ENCODE measurements at places on chromosomes 6 and 20.

DNA sequence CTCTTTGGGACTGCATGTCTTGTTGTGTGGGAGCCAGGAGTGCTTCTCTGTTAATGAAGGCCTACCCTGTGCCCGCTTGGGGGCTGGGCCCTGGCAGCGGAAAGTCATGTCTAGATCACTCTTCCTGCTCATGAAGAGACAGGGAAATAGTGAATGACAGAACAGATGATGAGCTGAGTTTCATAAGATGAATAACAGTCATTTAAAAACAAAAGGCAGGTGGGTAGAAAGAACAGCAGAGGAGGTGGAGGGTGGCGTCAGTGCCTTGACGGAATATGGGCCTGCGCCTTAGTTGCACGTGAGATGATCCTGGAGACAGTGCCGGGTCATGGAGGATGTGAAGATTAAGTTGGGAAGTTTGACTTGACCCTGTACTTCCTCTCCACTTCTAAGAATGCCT lies 85.5 kb downstream of the ARID1B start:
- no peak for DNase-seq

DNA sequence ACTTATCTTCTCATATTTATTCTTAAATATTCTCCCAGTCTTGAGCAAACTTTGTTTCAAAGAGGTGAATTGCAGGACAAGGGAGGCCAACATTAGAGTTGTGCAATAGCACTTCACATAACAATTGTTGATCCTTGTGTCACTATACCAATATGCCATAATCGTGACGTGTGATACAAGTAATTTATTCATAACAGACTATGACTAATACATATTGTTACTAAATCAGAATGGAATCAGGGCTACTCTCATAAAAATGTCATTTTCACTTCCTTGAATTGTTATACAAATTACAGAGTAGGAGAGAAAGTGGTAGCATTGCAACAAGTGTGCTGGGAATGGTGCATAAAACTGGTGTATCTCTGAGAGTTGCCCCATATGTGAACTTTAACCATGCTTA lies 37.2 kb upstream of the PLCB1 start:
- DNase-seq, result no peak

DNA sequence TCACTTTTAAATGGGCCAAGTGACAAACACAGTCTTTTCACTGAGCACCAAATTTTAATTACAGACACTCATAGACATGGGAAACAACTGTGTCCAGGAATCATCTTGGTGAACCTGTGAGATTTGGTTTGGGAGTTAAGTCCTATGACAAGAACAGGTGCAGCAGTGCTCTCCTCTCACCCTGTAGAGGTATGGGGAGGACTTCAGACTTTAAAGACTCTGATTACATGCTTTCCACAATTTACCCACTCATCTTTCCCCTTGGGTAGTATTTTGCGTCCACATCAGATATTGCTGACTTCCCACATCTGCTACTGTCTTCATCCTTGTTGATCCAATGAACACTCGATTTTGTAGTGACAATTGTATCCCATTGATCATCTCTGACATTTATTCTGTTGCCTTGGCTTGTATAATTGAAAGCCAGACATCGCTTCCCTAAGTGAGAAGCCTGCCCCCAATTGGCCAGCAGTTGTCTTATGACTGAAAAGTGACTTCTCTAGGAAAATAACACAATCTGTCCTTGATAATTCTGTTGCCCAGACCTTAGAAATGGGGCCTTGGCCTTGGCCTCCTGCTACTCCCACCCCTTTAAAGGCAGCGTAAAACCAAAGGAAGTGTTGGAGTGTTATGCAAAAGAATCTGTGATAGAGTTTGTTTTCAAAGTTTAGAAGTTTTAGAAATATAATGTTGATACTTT lies 40.0 kb downstream of the TXLNB start:
- DNase-seq, result no peak

GRCh38 chr6:167471548-167471930 lies 146.7 kb downstream of the TTLL2 start:
- no peak for DNase-seq

- DNase-seq, result no peak
These were observed 98.4 kb downstream of the PAK5 start for GRCh38 chr20:9740486-9740885.

- DNase-seq, result no peak
These were observed 42.0 kb downstream of the STK35 start for GRCh38 chr20:2143594-2143993.

GRCh38 chr20:21203088-21203656 lies 77.3 kb downstream of the KIZ start:
- no peak for DNase-seq

GRCh38 chr20:3887876-3888620 lies 1.1 kb upstream of the PANK2 start:
- DNase-seq, result peak; percentile 41

GRCh38 chr6:5095236-5095635 lies 10.1 kb downstream of the PPP1R3G start:
- DNase-seq, result no peak

DNA sequence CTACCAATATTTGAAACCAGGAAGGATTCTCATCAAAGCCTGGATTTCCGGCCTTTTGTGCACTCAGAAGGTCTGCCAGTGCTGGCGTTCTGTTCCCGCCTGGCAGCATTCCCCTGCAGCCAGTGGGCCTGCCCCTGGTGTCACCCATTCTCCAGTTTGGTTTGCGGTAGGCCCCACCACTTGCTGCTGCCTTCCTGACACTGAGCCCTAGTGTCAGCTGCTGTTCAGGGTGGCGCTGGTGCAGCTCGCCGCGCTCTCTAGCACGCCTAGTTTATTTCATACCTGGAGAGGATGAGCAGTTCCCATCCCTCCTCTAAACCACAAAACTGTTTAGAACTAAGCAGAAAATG lies 9.5 kb downstream of the NPEPL1 start:
- DNase-seq, result no peak

DNA sequence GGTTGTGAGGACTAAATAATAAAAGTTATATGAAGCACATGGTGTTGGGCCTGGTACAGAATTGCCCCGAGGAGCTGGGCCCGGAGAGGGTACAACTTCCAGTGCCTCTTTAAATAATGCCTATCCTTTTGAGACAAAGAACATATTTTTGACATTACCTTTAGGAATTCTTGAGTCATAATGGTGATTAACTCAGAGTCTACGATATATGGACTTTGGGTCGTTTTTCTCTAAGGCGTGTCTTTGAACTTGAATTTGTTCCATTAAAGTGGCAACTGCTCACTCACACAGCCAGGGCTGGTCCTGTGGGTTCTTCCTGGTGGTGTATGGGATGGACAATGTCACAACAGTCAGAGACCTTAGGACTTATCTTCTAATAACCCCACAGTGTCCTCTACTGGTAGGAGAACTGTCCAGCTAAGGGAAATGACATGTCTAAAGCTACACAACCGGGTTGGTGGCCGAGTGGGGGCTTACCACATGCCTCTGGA lies 106.5 kb downstream of the CDC5L start:
- no peak for DNase-seq

- no peak for DNase-seq
These were observed 12.2 kb upstream of the TRPC4AP start for GRCh38 chr20:35104685-35105295.

DNA sequence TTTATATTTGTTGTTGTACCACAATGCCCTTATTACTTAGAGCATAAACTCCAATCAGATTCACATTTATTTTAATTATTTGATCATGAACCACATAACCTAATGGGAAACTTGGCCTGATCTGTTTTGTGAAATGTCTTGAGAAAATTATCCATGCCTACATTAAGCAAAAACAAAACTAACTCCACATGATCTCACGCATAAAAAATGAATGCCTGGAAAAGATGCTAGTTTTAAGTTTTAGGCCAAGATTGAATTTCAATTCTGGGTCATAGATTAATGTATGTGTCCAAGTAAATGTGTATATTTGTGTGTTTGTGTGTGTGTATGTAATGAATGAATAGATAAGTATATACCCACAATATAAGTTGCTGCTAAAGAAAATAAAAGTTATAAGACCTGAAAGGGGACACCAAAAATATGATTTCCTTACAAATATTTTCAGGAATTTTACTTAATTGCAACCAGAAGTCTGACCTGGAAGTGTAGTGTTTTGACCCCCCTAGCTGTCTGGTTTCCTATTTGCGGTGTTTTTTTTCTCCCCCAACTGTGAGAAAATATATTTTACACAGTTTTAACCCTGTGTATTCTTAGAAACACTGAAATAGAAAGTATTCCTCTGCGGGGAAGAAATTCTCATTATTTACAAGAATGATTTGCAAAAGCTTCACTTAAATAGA lies 97.2 kb downstream of the JAG1 start:
- DNase-seq, result no peak

GRCh38 chr20:45842169-45842812 lies 8.7 kb downstream of the SNX21 start:
- DNase-seq, result peak; percentile 34

DNA sequence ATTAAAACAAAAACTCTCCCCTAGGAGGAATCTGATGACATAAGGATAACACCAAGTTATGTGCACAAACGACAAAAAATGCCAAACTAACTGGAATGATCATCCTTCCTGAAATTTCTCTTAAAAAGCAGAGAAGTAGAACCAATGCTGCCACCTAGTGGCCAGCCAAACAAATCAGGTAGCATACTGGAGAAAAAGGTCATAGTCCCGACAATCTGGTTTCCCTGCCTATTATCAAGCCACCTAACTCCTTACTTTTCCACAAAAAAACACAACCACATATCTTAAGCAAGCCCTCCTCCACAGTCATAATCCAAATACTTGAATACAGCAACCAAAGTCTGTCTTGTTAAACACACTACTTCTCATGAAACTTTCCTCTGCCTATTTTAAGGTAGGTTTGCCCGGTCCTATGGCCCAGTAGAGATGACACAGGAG lies 5.3 kb downstream of the OARD1 start:
- DNase-seq, result peak; percentile 83

DNA sequence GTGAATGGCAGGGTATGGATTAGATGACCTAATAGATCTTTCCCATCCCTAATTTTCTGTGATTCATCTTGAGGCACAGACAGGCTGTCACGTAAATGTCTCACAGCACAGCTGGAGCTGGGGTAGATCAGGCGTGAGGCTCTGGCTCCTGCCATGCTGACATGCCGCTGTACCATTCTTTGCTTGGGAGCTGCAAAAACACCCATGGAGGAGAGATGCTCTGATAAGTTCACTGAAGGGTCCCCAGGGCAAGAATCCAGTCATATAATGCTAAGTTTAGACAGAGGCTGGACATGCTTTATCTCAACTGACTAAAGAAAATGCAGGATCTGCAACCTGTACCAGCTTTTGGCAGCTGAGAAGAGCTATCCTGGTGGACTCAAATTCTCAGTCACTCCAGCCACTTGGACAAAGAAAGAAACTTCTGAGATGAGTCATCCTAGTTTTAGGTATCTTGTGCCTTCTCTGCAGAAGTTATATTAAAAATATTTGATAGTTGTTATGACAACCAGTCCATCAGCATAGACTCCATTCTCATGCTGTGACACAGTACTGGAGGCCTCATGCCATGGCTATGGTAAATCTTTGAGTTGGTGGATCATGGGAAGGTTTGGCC lies 185.1 kb upstream of the RAB32 start:
- DNase-seq, result no peak

DNA sequence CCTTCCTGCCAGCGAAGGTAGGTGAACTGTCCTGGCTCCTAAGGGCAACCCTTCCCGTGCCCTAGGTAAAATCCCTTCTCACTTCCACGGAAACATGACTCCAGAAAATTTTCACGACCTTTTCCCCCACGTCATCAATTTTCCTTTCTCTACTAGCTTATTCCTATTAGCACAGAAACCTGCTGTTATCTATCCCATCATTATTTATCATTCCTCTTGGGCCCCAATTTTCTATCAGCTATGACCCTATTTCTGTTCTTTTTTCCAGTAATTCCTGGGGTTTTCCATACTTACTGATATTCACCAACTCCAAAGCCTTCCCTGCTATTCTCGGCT lies 23.8 kb upstream of the GCM1 start:
- no peak for DNase-seq

- DNase-seq, result no peak
These were observed 23.7 kb downstream of the NCOA7 start for GRCh38 chr6:125814481-125814880.

- no peak for DNase-seq
These were observed 224.2 kb downstream of the NFATC2 start for GRCh38 chr20:51318058-51318949.

- DNase-seq, result no peak
These were observed 25.9 kb downstream of the TAF4 start for GRCh38 chr20:62039738-62040137.

GRCh38 chr6:110048221-110048875 lies 70.2 kb downstream of the GPR6 start:
- no peak for DNase-seq

DNA sequence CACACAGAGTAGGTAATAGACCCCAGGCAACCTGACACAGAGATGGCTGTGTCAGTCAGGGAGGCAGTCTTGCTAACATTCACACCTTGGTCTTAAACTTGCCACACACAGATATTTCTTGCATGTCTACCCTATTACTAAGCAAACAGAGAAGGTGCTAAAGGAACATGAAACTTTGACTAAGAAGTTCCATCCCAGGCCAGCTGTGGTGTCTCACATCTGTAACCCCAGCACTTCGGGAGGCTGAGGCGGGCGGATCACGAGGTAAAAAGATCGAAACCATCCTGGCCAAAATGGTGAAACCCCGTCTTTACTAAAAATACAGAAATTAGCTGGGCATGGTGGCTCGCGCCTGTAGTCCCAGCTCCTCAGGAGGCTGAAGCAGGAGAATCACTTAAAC lies 222.4 kb upstream of the JARID2 start:
- no peak for DNase-seq

GRCh38 chr6:156720691-156721685 lies 56.2 kb upstream of the ARID1B start:
- peak; percentile 45 for DNase-seq

- no peak for DNase-seq
These were observed 52.4 kb upstream of the MRPS10 start for GRCh38 chr6:42269974-42270510.

DNA sequence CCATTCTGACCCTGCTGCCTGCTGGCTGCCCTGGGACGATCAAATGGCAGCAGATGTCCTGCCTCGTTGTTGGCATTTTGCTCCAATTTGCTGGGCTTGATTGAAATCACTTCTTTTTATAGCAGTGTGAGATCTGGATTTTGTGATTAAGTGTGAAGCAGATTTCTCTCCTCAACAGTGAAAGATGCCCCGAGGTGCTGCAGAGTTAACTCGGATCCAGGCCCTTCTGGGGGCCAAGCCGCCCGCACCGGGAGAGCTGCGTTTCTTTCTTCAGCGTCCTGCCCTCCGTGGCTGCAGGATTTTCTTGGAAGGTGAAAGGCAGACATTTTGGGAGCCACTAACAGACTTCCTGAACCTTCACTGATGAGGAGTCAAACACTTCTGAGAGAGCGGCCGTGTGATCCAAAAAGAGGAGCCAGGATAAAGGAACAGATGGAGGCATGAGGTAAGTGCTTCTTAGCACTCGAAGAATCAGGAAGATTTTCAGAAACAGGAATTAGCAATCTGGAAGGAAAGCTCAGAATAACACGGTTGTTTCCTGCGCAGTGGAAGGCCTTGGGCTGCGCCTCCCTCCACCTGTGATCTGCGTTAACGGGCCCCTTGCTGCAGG lies 139.5 kb upstream of the AFDN start:
- no peak for DNase-seq

Measured in femur (tissue), 1 donor.